Activated CD8-positive, alpha-beta memory T cell treated with anti-CD3 and anti-CD28 coated beads, Interleukin-2, amount 50 U/mL, for 4 hours (primary cell): ENCODE measurements at places on chromosomes 6 and 20.

- DNase-seq, result no peak
Observed at GRCh38 chr6:161660666-161661571, 387.1 kb upstream of the AGPAT4 start.

- peak; percentile 67 for DNase-seq
Observed at GRCh38 chr6:79713701-79714322, 82.7 kb downstream of the SH3BGRL2 start.

GRCh38 chr6:77883851-77884250, 231.0 kb downstream of the MEI4 start:
- no peak for DNase-seq

GRCh38 chr6:69867639-69867976, 1.3 kb downstream of the COL19A1 start:
- DNase-seq, result no peak

GRCh38 chr6:118693562-118693961, 42.2 kb upstream of the CEP85L start:
- DNase-seq, result no peak

DNA sequence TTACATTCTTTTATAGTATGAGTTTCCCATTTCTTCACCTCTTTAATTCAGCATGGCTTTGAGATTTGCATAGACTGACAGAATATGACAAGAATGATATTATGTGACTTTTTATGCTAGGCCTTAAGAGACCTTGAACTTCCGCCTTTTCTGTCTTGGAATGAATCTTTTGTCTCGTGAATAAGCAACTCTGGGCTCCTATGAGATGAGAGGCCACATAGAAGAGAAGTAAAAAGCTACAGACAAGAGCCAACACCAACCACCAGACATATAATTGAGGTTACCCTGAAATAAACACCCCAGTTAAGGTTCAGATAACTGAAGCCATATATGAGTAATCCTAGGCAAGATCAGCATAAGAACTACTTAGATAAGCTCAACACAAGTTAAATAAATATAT, 600.8 kb downstream of the MEI4 start:
- DNase-seq, result no peak

DNA sequence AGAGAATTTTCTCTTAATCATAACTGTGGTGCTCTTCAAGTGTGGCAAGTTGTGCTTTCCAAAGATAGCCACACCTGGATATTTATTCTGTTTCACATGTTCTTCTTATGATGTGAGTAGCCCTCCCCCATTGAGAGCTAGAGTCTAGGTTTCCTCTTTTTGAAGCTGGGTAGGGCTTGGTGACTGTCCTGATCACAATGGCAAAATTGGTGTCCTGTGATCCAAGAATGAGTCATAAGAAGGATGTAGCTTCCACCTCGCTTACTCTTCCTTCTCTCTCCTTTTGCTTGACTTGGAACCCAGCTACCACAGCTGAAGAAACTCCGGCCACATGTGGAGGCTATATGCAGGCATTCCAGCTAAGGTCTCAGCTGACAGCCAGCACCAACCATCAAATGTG, 7.4 kb upstream of the IGF2R start:
- DNase-seq, result no peak

GRCh38 chr6:122066200-122066599, 333.3 kb upstream of the HSF2 start:
- no peak for DNase-seq

- DNase-seq, result peak; percentile 59
Observed at GRCh38 chr6:15628499-15629131, 34.2 kb downstream of the DTNBP1 start.

- DNase-seq, result no peak
Observed at GRCh38 chr6:84671183-84671582, 93.2 kb downstream of the TBX18 start.

- no peak for DNase-seq
Observed at GRCh38 chr6:46676604-46677313, 10.9 kb upstream of the TDRD6 start.

- DNase-seq, result no peak
Observed at GRCh38 chr6:38113825-38114576, 294.5 kb downstream of the ZFAND3 start.

- no peak for DNase-seq
Observed at GRCh38 chr6:68640491-68640835, 5.4 kb downstream of the ADGRB3 start.

GRCh38 chr6:11712760-11713159, 65.8 kb downstream of the ADTRP start:
- peak; percentile 28 for DNase-seq

DNA sequence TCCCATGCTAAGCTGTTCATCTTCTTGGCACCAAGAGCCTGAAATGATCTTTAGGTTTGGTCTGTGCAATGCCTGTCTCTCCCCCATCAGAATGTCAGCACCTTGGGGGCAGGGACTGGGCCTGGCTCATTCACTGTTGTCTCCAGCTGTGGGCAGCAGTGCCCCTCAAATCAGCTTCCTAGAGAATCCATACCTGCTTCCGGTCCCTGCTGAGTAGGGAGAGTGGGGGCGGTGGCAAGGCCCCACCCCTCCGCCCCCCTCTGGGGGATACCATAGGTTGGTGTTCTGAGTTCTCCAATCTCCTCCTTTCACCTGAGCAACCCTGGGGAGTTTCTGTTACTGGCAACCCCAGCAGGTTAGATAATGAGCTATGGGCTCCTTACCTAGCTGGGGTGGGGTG, 19.2 kb upstream of the SPDEF start:
- no peak for DNase-seq

- no peak for DNase-seq
Observed at GRCh38 chr20:52676283-52676995, 295.7 kb upstream of the TSHZ2 start.

DNA sequence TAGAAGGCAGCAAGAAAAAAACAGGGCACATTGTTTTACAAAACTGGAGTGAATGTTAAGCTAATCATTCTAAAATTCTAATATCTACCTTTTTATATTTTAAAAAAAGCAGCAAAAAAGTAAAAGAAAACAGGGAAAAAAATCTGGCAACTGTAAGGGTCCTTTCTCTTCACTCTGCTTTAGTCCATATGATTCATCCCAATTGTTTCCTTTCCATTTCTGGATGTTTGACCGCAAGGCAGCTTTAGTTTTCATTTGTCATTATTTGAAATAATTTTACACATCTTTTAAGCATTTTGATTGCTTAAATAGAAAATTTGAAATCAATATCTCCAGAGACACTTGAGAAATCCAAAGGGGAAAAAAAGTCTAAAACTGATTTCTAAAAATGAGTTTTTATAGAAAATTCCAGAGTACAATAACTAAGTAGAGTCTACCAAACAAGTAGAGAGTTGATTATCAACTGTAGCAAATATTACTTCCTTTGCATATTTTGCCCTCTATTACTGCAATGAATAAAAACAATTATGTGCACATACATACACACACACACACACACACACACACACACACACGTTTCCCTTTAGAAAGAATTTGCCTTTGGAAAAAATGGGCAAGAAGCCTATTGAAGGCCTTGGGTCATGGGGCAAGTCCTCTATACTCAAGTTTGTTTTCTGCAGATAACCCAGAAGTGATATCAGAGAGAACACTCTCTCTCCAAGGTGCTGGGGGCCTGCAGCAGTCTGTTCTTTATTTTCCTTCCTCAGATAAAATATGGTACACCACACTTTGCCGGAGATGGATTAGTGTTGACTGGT, 259.7 kb downstream of the HACE1 start:
- no peak for DNase-seq

- DNase-seq, result peak; percentile 45
Observed at GRCh38 chr6:144055121-144055931, 40.0 kb downstream of the SF3B5 start.

DNA sequence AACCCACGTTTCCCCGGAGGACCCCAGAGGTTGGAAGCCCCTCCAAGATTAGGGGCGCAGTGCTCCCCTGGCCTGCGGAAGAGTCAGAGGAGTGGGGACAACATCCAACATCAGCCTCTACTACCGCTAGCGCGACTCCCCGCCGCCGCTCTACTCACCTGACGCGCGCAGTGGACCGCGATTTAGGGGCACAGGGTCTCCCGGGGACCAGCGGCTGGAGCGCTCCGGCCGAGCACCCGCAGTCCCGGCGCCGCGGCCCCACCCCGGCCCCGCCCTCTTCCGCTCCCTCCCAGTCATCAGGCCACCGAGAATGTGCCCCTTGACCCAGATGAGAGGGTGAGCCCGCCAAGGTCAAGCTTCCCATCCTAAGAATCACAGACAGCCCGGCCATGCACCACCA, at the start of gene ZFP57:
ZFP57 (minus strand) TSS at position 249 of the 400 bp plus-strand sequence. CDS start 4,149 bp downstream, outside the sequence.
- DNase-seq, result no peak

DNA sequence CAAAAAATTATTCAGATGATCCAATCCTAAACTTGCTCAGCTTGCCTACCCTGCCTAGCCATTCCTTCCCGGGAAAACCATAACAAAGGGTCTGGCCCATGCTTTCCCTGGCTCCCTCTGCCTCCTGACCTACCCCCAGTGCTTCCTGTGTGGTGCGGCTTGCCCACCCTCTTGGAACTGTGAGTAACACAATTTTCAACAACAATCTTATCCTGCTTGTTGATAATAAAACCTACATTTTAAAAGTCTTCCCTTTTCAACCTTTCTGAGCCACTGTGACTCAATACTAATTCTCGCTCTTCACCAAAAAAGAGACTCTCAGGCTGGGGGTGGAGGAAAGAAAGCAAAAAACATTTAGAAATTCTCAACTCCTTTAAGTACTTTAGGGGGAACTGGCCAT, 18.0 kb downstream of the EXOC2 start:
- DNase-seq, result no peak

DNA sequence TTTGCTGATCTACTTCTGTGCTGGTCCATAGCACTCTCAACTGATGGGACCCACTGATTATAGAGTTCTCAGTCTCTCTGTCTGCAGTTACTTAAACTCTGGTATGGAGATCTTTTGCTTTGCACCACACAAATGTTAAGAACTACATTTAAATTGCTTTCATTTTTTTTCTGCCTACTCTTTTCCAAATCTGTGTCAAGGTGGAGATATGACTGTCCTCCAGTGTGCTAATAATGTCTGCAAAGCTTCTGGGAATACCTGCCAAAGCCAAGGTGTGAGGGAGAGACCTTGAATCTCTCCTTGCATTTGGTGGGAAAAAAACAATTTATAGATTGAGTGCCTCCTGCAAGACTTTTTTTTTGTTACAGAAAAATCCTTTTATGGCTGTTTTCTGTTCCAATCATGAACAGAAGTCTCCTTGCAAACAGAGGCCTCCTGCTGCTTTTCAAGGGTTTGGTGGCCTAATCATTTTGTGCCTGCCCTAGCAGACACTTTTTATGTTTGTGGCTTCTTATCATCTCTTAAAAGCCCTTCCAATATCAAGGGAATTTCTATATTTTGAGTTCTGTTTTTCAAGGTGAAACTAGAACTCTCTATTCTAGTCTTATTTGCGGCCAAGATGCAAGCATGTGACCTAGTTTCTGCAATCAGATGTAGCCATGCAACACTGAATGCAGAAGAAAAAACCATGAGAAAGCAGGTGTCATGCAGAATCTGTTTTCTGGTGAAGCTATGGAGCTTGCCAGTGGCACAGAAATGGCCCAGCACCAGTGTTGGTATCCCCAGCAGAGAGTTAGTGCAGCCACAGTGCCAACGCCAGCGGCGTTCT, 23.2 kb upstream of the AKIRIN2 start:
- DNase-seq, result no peak

DNA sequence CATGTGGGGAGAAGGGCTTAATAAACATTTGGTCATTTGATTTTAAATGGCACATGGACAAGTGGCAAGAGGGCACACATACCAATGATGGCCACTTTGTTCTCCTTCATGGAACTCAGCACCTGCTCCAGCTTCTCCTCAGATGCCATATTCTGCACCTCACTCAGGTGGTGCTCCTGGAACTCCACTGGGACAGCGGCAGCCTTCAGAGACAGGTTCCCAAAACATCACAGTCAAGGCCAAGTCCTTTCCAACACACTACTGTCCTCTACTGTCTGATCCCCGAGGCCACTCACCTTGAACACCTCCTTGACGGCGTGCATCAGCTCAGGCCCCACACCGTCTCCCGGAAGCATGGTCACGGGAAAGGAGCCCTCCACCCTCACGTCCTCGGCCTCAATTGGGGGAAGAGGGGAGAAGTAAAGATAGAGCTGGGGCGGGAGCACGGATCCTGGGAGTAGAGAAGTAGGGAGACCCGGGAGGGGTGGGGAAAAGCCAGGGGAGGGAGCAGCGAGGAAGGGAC, 591 bp downstream of the IDH3B start:
- no peak for DNase-seq

- DNase-seq, result no peak
Observed at GRCh38 chr20:60371384-60371783, 413.2 kb downstream of the CDH26 start.

DNA sequence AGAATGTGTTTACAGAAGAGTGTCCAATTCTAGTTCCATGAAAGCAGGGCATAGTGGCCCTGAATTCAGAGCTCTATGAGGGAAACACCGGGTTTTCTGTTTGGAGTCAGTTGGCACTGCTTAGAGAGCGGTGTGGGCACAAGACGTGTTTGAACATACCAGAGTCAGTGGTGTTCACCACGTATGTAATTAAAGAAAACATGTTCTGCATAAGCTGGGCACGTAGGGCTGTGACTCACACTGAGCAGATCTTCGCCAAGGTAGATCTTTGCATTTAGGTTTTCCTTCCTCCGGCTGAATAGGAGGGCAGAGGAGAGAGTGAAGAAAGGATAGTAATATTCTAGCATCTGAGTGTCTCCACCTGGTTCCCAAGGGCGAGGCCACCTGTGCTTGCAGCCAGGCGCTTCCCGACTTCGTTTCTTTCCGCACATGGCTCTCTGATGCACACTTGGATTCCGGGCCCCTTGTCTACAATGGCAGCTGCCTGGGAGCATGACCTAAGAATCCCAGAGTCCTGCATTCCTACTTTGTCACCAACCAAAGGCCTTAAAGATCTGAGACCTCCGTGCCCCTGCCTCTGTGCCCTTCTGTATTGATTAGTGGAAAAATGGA, 136.2 kb downstream of the ERMARD start:
- DNase-seq, result no peak

GRCh38 chr6:148915810-148916209, 169.0 kb downstream of the UST start:
- no peak for DNase-seq

GRCh38 chr6:46453741-46454316, 37.4 kb downstream of the RCAN2 start:
- no peak for DNase-seq

- DNase-seq, result no peak
Observed at GRCh38 chr6:54426995-54427394, 118.8 kb downstream of the TINAG start.

- DNase-seq, result no peak
Observed at GRCh38 chr6:149347067-149347466, 29.6 kb downstream of the TAB2 start.

DNA sequence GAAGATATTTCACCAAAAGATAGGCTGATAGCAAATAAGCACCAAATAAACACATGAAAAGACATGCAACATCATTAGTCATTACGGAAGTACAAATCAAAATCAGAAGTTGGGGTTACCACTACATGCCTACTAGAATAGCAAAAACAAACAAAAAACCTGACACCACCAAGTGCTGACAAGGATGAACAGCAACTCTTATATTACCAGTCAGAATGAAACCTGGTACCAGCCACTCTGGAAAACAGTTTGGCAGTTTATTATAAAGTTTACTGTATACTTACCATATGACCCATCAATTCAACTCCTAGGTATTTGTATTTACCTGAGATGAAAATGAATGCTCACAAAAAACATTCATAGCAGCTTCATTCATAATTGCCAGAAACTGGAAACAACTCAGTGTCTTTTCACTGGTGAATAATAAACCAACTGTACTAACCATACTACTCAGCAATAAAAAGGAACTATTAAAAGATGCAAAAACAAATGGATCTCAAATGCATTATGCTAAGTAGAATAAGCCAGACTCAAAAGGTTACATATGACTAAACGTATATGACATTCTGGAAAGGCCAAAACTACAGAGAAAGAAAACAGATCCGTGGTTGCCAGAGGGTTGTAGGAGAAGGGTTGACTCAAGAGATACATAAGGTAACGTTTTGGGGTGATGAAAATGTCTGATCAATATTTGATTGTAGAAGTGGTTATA, 33.0 kb downstream of the NUP153 start:
- no peak for DNase-seq
